ENCODE measurements at places on chromosomes 13 and 19.
A peak's percentile ranks its signal among the peaks of the same experiment; 100 is the strongest.

DNA sequence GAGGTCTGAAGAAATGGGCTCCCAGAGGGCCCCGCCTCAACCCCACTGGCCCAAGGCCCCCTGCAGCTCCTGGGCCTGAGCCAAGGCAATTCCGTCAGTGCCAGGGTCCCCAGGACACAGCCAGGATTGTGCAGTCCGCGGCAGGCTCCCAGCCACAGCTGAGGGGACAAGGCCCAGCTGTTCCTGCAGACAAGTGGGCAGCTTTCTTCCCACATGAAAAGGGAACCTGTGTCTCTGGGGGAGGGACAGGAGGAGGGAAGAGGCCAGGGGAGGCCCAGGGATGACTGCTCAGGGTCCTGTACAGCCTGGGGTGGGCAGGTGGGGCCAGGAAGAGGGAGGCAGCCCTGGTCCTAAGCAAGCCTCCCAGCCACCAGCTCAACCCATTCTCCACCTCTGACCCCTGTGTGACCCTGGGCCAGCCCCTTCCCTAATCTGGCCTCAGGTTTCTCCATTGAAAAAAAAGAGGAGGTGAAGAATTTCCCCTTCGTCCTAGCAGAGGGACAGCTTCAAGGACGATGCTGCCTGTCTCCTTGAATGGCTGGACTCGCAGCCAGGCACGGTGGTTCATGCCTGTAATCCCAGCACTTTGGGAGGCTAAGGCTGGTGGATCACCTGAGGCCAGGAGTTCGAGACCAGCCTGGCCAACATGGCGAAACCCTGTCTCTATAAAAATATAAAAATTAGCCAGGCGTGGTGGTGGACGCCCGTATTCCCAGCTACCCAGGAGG, 20.5 kb upstream of the VSTM2B start:
- peaks cover 6% of the 10 kb centered on the region for H3K27me3 ChIP-seq
- no peaks in the 10 kb centered on the region for H3K4me1 ChIP-seq
- peaks cover 4% of the 10 kb centered on the region for H3K36me3 ChIP-seq
- H3K4me3 ChIP-seq, result no peak overlapping the region
- H3K27ac ChIP-seq, result no peak overlapping the region

GRCh38 chr13:92717857-92718256, 508.8 kb upstream of the GPC6 start:
- H3K4me1 ChIP-seq, result no peaks in the 10 kb centered on the region
- no peak overlapping the region for H3K4me3 ChIP-seq
- no peaks in the 10 kb centered on the region for H3K36me3 ChIP-seq

GRCh38 chr13:31929031-31929770, 102.4 kb upstream of the FRY start:
- no peaks in the 10 kb centered on the region for H3K27me3 ChIP-seq
- no peak overlapping the region for H3K27ac ChIP-seq
- peaks cover 2% of the 10 kb centered on the region for H3K4me1 ChIP-seq
- H3K36me3 ChIP-seq, result no peaks in the 10 kb centered on the region

GRCh38 chr13:87982400-87982799, 311.2 kb downstream of the SLITRK5 start:
- no peak overlapping the region for H3K4me3 ChIP-seq
- no peak overlapping the region for H3K27ac ChIP-seq
- H3K36me3 ChIP-seq, result no peaks in the 10 kb centered on the region
- no peak for DNase-seq
- no peaks in the 10 kb centered on the region for H3K4me1 ChIP-seq
- H3K27me3 ChIP-seq, result no peaks in the 10 kb centered on the region

GRCh38 chr19:10718205-10719196, 622 bp downstream of the DNM2 start:
- peak; percentile 66 for DNase-seq
- H3K27me3 ChIP-seq, result peaks cover 6% of the 10 kb centered on the region
- H3K4me3 ChIP-seq, result peak overlapping the region; percentile 99
- peaks cover 8% of the 10 kb centered on the region for H3K4me1 ChIP-seq
- H3K36me3 ChIP-seq, result peaks cover 8% of the 10 kb centered on the region
- H3K27ac ChIP-seq, result peak overlapping the region; percentile 93

GRCh38 chr19:50874211-50874610, 972 bp downstream of the KLK2 start:
- H3K27me3 ChIP-seq, result peaks cover 1% of the 10 kb centered on the region
- no peak overlapping the region for H3K4me3 ChIP-seq
- no peak overlapping the region for H3K27ac ChIP-seq
- H3K36me3 ChIP-seq, result peaks cover 5% of the 10 kb centered on the region

DNA sequence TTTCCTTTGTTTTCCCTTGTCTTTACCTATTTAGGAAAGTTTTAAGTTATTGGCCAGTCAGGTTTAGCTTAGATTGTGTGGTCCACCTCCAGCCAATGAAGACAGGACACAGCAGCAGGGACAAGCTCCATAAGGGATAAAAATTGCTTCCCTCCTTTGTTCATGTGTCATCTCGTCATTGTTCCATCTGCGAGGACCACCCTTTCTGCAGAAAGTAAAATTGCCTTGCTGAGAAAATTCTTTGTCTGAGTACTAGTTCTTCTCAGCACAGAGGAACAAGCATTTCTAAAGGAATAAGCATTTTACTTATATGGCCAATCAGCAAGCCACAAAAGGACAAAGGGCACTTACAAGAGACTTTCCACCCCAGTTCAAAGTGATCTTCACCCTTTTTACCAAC, 11.4 kb downstream of the ZNF560 start:
- no peak for DNase-seq
- H3K4me1 ChIP-seq, result no peaks in the 10 kb centered on the region
- no peak overlapping the region for H3K27ac ChIP-seq
- no peak overlapping the region for H3K4me3 ChIP-seq
- peaks cover 3% of the 10 kb centered on the region for H3K27me3 ChIP-seq

DNA sequence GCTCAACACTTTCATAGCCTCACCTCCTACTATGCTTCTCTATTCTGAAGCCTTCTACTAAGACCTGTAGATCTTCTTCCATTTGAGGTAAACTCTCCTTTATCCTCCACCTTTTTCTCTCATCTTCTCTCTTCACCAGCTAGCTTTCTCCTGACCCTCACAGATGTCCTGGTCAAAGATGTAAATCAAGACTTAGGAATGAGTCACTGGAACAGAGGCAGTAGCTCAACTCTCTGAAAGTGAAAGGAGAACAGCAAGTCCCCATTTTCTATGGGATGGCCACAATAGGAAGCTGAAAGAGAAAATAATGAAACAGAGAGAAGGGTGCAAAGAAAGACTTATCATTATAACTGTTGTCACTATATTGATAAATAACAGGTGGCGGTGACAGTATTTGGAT, 86.1 kb upstream of the DOCK9 start:
- H3K36me3 ChIP-seq, result peaks cover 33% of the 10 kb centered on the region
- H3K27ac ChIP-seq, result peak overlapping the region; percentile 98
- H3K27me3 ChIP-seq, result peaks cover 14% of the 10 kb centered on the region
- H3K4me3 ChIP-seq, result peak overlapping the region; percentile 42
- peaks cover 86% of the 10 kb centered on the region for H3K4me1 ChIP-seq
- no peak for DNase-seq

GRCh38 chr19:6533746-6534418, 3.1 kb downstream of the TNFSF9 start:
- peaks cover 27% of the 10 kb centered on the region for H3K4me1 ChIP-seq
- no peak for DNase-seq
- H3K36me3 ChIP-seq, result peaks cover 31% of the 10 kb centered on the region
- H3K4me3 ChIP-seq, result no peak overlapping the region
- H3K27ac ChIP-seq, result no peak overlapping the region

GRCh38 chr13:35343417-35343816, 133.1 kb downstream of the MAB21L1 start:
- no peak overlapping the region for H3K4me3 ChIP-seq
- H3K36me3 ChIP-seq, result no peaks in the 10 kb centered on the region
- H3K27ac ChIP-seq, result no peak overlapping the region
- H3K4me1 ChIP-seq, result peaks cover 11% of the 10 kb centered on the region
- no peaks in the 10 kb centered on the region for H3K27me3 ChIP-seq

GRCh38 chr13:35744566-35745178, 268.2 kb upstream of the MAB21L1 start:
- H3K27ac ChIP-seq, result no peak overlapping the region
- no peak overlapping the region for H3K4me3 ChIP-seq
- H3K4me1 ChIP-seq, result no peaks in the 10 kb centered on the region
- H3K36me3 ChIP-seq, result no peaks in the 10 kb centered on the region

- no peak overlapping the region for H3K4me3 ChIP-seq
- H3K36me3 ChIP-seq, result peaks cover 10% of the 10 kb centered on the region
- DNase-seq, result no peak
Observed at GRCh38 chr19:7199613-7200533, 94.3 kb downstream of the INSR start.

GRCh38 chr13:75702476-75702875, 66.3 kb downstream of the LMO7 start:
- H3K4me1 ChIP-seq, result no peaks in the 10 kb centered on the region
- DNase-seq, result no peak
- no peak overlapping the region for H3K27ac ChIP-seq
- H3K4me3 ChIP-seq, result no peak overlapping the region

DNA sequence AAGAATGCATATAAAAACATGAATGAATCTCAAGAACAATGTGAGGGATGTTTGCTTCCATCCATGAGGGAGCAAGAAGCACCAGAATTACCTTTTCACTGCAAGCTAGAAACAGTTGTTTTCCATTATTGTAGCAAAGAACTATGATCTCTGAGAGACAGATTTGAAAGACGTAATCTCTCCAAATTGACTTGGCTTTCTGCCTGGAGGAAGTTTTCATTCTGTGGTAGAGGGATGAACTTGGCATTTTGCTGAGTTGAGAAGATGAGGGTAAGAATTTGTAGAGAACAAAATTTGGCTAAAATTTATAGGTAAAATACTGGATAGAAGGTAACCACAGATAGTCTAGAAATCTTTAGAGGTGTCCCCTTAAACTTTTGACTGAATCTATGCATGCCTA, 496.8 kb downstream of the TDRD3 start:
- H3K27me3 ChIP-seq, result no peaks in the 10 kb centered on the region
- no peak overlapping the region for H3K4me3 ChIP-seq
- no peaks in the 10 kb centered on the region for H3K36me3 ChIP-seq
- no peak for DNase-seq
- H3K27ac ChIP-seq, result no peak overlapping the region

- H3K4me1 ChIP-seq, result no peaks in the 10 kb centered on the region
- peaks cover 8% of the 10 kb centered on the region for H3K36me3 ChIP-seq
Observed at GRCh38 chr19:2812414-2813234, 7.0 kb upstream of the ZNF554 start.

- H3K27ac ChIP-seq, result no peak overlapping the region
- H3K36me3 ChIP-seq, result peaks cover 12% of the 10 kb centered on the region
- peak overlapping the region; percentile 5 for H3K4me3 ChIP-seq
- no peak for DNase-seq
Observed at GRCh38 chr13:110965038-110965754, 50.3 kb upstream of the ANKRD10 start.

DNA sequence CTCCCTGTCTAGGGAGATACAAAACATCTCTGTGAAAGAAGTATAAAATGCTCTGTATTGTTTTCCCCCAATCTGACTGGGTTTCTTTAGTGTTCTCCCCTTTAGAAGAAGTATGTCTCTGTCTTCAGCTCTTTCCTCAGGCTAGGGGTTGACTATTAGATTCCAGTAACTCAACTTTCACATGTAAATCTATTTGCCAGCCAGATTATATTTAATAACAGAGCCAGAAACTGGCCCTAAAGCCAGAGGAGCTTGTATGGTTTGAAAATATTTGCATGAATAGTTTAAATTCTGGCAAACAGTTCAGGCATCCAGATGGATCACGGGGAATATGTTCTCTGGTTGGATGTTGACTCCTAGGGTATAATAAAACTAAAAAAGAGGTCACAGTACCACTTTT, 22.3 kb upstream of the CYSLTR2 start:
- no peak overlapping the region for H3K27ac ChIP-seq
- H3K4me1 ChIP-seq, result peaks cover 15% of the 10 kb centered on the region
- peaks cover 5% of the 10 kb centered on the region for H3K27me3 ChIP-seq
- H3K36me3 ChIP-seq, result no peaks in the 10 kb centered on the region
- peak overlapping the region; percentile 12 for H3K4me3 ChIP-seq
- DNase-seq, result no peak

GRCh38 chr13:79525064-79525857, 44.3 kb downstream of the NDFIP2 start:
- no peaks in the 10 kb centered on the region for H3K36me3 ChIP-seq
- no peak overlapping the region for H3K27ac ChIP-seq
- no peaks in the 10 kb centered on the region for H3K4me1 ChIP-seq
- H3K4me3 ChIP-seq, result no peak overlapping the region
- DNase-seq, result no peak
- H3K27me3 ChIP-seq, result no peaks in the 10 kb centered on the region

GRCh38 chr13:21529146-21529893, 70.2 kb upstream of the ZDHHC20 start:
- H3K36me3 ChIP-seq, result no peaks in the 10 kb centered on the region
- no peak for DNase-seq
- no peak overlapping the region for H3K4me3 ChIP-seq
- H3K4me1 ChIP-seq, result no peaks in the 10 kb centered on the region

- peaks cover 22% of the 10 kb centered on the region for H3K4me1 ChIP-seq
- H3K36me3 ChIP-seq, result peaks cover 27% of the 10 kb centered on the region
- H3K27ac ChIP-seq, result no peak overlapping the region
- H3K4me3 ChIP-seq, result peak overlapping the region; percentile 47
- peaks cover 7% of the 10 kb centered on the region for H3K27me3 ChIP-seq
Observed at GRCh38 chr19:43606569-43607229, 5.2 kb upstream of the SRRM5 start.

DNA sequence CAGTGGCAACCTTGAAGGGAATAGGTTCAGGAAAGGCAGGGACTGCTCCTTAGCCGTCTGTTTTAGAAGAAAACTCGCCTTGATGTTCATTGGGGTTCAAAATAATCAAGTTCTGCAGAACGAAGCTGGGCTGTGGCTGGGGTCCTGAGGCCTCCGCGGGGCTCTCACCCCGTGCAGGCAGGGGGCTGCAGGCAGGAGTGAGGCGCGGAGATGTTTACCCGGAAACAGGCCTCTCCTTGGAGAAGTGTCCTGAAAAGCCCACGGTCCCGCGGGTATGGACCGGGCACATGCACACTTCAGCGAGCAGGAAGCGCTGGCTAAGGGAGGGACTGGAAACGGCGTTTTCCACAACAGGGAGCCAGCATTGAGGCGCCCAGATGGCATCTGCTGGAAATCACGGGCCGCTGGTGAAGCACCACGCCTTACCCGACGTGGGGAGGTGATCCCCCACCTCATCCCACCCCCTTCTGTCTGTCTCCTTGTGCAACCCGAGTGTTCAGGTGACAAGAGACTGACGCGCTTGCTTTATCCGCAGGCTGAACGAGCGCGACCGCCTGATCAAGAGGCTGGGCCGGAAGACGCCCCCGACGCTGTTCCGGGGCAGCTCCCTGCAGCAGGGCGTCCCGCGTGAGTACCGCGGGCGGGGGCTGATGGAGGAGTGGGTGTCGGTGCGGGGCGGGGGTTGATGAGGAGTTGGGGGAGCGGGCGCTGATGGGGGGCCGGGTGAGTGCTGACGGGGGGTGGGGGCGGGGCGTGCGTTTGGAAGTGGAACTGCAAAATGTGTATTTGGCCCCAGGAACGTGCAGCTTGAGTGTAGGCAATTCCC, 39.6 kb downstream of the SHISA2 start:
- H3K36me3 ChIP-seq, result peaks cover 11% of the 10 kb centered on the region
- H3K4me1 ChIP-seq, result peaks cover 21% of the 10 kb centered on the region
- no peak overlapping the region for H3K27ac ChIP-seq
- H3K4me3 ChIP-seq, result no peak overlapping the region

GRCh38 chr13:45206340-45206739, 5.5 kb upstream of the KCTD4 start:
- peaks cover 2% of the 10 kb centered on the region for H3K36me3 ChIP-seq
- no peak overlapping the region for H3K4me3 ChIP-seq
- no peak overlapping the region for H3K27ac ChIP-seq
- DNase-seq, result no peak

Data from endothelial cell (in vitro differentiated cells).